Kidney tubule cell (primary cell): ENCODE measurements at places on chromosomes 2 and 18.

GRCh38 chr2:167487728-167488127 is 599.4 kb downstream of the XIRP2 start:
- DNase-seq, result no peak

GRCh38 chr2:48510329-48510728 is 19.6 kb upstream of the STON1 start:
- no peak for DNase-seq

- peak; percentile 47 for DNase-seq
Observed at GRCh38 chr2:7013471-7014160, 96.4 kb downstream of the RNF144A start.

DNA sequence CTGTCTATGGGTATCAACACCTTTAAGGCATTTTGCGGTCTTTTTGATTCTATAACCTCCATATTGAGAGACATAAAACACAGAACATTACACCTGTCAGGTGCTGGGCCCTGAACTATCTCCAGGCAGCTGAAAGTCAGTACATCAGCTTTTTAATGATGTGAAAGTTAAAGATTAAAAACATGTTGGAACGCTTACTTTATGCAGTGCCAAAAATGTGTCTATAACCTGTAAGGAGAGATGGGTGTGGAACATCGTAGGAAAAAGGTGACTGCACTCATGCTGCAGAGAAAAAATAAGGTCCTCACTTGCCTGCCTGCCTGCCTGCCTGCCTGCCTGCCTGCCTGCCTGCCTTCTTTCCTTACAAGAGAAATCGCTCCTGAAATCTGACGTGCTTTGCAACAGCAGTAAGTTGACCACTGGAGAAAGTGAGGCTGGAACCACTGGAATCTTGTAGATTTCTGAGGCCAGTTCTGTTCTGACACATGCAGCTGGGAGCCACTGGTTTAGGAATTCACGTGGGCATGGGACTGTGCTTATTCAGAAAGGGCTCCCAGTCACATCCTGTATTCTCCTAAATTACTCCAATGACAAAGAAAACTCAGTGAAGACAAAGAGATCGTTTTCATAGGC is 34.1 kb downstream of the BCL11A start:
- DNase-seq, result peak; percentile 79

GRCh38 chr2:152657043-152657442 is 60.2 kb downstream of the PRPF40A start:
- DNase-seq, result peak; percentile 38

GRCh38 chr2:50196775-50197480 is 835.0 kb downstream of the NRXN1 start:
- DNase-seq, result no peak

- no peak for DNase-seq
Observed at GRCh38 chr2:88136817-88137216, 9.0 kb upstream of the FABP1 start.

DNA sequence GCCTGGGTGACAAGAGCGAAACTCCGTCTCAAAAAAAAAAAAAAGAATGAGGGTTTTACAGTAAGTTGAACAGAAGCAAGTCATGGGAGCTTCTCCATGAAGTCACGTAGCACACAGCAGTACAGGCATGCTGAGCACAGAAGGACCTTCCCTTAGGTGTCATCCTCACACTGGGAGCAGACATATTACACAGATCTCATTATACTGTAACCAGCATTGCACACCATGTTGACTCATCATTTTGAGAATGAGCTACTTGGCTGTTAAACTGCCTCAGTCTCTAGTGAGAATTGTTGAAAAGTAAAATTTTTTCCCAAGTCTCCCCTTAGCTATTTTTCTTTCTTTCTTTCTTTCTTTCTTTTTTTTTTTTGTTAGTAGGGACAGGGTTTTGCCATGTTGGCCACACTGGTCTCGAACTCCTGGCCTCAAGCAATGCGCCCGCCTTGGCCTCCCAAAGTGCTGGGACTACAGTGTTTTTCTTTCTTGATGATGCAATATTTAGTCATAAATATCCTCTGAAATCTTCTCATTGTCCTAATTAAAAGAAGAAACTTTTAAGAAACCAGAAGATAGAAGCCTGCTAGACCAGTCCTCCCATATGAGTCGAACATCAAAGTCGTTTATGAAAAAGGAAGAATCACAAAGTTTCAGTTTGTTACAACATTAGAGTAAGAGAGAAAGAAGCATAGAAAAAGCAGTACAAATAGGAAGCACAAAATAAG is 37.9 kb upstream of the PPP1CB start:
- DNase-seq, result peak; percentile 85

DNA sequence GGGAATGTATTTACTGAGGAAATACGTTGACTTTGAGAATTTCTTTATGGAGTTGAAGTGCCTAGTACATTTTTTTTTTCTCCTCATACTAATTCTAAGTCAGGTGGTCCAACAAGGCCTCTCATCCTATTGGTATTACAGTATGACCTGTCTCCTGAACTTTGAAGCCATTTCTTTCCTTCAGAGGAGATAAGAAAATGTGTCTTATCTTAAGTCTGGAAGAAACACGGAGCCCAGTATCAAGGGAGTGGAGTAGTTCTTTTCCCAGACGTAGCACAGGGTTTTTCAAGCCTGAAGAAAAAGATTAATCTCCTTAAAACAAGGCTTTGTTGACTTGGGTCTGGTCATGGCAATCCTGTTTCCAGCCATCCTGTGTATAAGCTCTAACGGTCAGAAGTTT is 11.6 kb upstream of the CPS1 start:
- no peak for DNase-seq

GRCh38 chr2:159614534-159615366 is 1.6 kb downstream of the BAZ2B start:
- DNase-seq, result no peak
